Spleen (tissue), 13 donors: ENCODE measurements at places on chromosomes 4 and X. TPM values are rescaled to one million over a fixed set of nuclear protein-coding genes. Genes with fewer than 3 reads are reported as not detected.

ARMCX4 gene
- 20.3 TPM for total RNA-seq

- no peak for DNase-seq
Observed at GRCh38 chr4:109658871-109659410, 44.3 kb downstream of the CASP6 start.

FAM114A1 gene
- total RNA-seq: 40.3 TPM

DNA sequence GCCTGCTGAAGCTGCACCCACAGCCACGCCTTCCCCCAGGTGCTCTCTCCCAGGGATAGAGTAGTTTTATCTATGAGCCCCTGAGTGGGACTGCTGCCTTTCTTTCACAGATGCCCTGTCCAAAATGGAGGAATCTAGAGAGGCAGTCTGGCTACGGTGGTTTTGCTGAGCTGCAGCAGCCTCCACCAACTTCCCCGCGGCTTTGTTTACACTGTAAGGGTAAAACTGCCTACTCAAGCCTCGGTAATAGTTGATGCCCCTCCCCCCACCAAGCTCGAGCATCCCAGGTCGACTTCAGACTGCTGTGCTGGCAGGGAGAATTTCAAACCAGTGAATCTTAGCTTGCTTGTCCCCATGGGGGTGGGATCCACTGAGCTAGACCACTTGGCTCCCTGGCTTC lies 84.5 kb downstream of the PRKG2 start:
- no peak for DNase-seq

TNIP3 gene
- 1.7 TPM for total RNA-seq

DNA sequence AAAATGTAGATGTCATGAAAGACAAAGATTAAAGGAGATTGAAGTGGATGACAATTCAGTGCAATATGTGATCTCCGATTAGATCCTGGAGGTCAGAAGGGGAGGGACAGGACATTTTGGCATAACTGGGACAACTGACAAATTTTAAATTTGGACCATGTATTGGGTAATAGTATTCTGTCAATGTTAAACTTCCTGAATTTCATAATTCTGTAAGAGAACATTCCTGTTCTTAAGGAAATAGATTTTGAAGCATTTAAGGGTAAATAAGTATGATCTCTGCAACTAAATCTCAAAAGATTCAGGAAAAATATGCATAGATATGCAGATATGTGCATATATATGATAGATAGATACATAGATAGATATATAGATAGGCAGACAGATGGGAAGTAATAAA lies 11.0 kb downstream of the ODAPH start:
- DNase-seq: no peak

DNA sequence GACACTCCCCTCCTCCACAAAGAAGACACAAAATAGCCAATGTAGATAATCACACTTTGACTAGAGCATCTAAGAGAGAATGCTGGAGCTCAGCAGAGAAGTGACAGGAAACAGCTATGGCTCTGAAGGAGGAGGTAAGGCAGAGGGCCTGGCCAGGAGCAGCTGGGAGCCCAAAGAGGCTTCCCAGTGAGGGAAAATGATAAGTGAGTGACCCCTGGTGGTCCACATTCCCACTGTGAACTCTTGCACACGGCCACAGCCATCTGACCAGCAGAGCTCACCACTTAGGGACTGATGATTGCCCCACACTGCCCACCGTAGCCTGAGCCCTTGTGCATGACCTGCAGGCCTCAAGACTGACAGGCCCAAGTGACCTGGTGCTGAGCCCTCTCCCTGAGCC lies 162.7 kb upstream of the GALNTL6 start:
- no peak for DNase-seq

GRCh38 chr4:159770401-159770800 lies 667.5 kb downstream of the RAPGEF2 start:
- no peak for DNase-seq

DNA sequence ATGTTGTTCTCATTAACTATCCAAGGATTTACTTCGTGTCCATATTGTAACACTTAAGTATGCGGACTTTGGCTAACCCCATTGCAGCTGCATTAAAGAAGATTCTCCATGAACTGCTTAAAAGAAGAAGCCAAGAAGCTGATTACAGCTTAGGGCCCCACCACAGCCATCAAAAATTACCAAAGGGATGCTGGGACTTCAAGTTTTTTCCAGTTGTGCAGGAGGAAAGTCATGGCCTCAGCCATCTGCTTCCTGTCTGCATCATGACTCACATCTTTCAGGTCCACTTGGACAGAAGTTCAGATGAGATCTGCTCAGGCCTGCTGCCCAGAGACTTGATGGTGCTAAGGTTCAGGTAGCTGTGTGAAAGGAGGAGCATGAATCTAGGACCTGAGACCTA lies 38.8 kb upstream of the CAPN6 start:
- no peak for DNase-seq

GPRASP2 gene
- total RNA-seq: 10.3 TPM

PNCK gene
- not detected for total RNA-seq

USP11 gene
- 77.6 TPM for total RNA-seq

- no peak for DNase-seq
Observed at GRCh38 chrX:7362111-7362510, 214.2 kb upstream of the PUDP start.

RNF212 gene
- 4.3 TPM for total RNA-seq
